Activated naive CD4-positive, alpha-beta T cell treated with anti-CD3 and anti-CD28 coated beads for 36 hours (primary cell): ENCODE measurements at places on chromosomes 6 and 20. TPM values are rescaled to one million over a fixed set of nuclear protein-coding genes. Genes with fewer than 3 reads are reported as not detected.

The LAMA2 gene
- 2.2 TPM for total RNA-seq

- H3K27me3 ChIP-seq, result no peaks in the 10 kb centered on the region
- no peaks in the 10 kb centered on the region for H3K36me3 ChIP-seq
- no peak overlapping the region for H3K4me3 ChIP-seq
Measured at GRCh38 chr6:14924126-14925024, 321.5 kb upstream of the JARID2 start.

- peaks cover 3% of the 10 kb centered on the region for H3K4me1 ChIP-seq
- no peak for DNase-seq
- H3K27me3 ChIP-seq, result no peaks in the 10 kb centered on the region
- no peak overlapping the region for H3K27ac ChIP-seq
- peaks cover 3% of the 10 kb centered on the region for H3K36me3 ChIP-seq
- H3K4me3 ChIP-seq, result no peak overlapping the region
Measured at GRCh38 chr20:18666803-18667415, 79.1 kb downstream of the DTD1 start.

- no peak for DNase-seq
- no peak overlapping the region for H3K4me3 ChIP-seq
- H3K4me1 ChIP-seq, result peaks cover 10% of the 10 kb centered on the region
- H3K27ac ChIP-seq, result no peak overlapping the region
- no peaks in the 10 kb centered on the region for H3K27me3 ChIP-seq
Measured at GRCh38 chr6:89048985-89049384, 31.6 kb upstream of the PNRC1 start.

GRCh38 chr20:57787151-57787989 is 77.6 kb upstream of the PMEPA1 start:
- peaks cover 2% of the 10 kb centered on the region for H3K27me3 ChIP-seq
- H3K4me3 ChIP-seq, result no peak overlapping the region
- H3K36me3 ChIP-seq, result no peaks in the 10 kb centered on the region
- no peaks in the 10 kb centered on the region for H3K4me1 ChIP-seq
